AML-193 (cell line): ENCODE measurements at places on chromosomes 1 and 21.
A peak's percentile ranks its signal among the peaks of the same experiment; 100 is the strongest.

GRCh38 chr1:40842207-40842606, 20.0 kb downstream of the CITED4 start:
- DNase-seq = no peak

- no peak for DNase-seq
Observed at GRCh38 chr1:67942274-67942673, 108.2 kb downstream of the DIRAS3 start.

DNA sequence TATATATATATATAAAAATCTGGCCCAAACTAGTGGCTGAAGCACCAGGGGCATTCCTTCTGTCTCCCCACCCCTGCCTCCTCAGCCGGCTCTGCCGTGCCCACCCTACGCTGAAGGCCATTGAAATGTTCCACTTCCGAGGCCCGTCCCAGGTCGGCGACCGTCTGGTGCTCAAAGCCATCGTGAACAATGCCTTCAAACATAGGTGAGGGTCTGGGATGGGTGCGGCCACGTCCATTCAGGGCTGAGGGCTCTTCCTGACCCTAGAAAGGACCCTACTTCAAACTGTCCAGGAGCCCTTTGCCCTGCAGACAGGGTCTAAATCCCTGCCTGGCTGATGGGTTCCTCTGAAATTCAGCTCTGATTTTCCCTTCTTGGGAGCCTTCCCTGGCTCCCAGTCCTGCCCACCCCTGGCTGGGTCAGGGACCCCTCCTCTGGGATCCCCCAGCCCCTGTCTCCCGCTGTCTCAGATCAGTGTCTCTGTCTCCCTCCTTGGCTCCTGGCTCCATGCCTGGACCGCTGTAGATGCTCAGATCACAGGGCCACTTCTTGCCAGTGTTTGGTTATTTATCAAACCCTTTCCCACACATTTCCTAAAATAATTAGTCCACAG, 24.0 kb downstream of the FAM151A start:
- DNase-seq = no peak

DNA sequence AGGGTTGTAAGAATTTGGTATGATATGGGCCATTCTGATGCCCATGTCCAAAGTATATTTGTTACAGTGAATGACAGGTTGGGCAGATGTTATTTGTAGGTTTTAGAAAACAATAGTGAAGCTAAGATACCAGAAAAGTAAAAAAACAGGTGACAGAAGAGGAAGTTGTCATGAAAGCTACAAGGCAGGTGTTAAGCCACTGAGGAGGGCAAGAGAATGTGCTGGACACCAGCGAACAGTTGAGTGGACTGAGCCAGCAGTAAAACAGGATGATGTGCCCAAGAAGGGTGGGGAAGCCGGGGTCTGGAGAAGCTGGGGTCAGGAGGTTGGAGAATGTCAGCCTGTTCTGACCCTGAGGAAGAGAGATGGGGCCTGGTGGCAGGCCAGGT, 83.3 kb downstream of the DTL start:
- no peak for DNase-seq

- peak; percentile 55 for DNase-seq
Observed at GRCh38 chr1:36369061-36369861, 16.5 kb downstream of the STK40 start.

DNA sequence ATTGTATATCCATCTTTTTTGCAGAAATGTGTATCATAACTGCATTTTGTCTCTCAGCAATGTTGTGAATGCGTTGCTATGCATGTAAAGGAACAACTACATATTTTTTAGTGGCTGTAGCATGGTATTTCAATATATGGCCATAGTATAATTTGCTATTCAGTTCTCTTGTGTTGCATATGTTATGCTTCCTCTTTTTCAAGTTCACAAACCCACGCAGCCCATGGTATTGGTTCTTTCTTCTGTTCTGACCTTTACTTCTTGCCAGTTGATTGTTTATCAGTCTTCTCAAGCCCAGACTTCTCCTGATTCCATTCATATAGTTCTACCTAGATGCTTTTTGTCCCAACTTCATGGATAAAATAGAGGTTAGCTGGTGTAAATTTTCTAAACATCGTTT, 6.1 kb downstream of the SLC22A15 start:
- no peak for DNase-seq

- no peak for DNase-seq
Observed at GRCh38 chr1:3905266-3905952, 5.3 kb upstream of the C1orf174 start.

DNA sequence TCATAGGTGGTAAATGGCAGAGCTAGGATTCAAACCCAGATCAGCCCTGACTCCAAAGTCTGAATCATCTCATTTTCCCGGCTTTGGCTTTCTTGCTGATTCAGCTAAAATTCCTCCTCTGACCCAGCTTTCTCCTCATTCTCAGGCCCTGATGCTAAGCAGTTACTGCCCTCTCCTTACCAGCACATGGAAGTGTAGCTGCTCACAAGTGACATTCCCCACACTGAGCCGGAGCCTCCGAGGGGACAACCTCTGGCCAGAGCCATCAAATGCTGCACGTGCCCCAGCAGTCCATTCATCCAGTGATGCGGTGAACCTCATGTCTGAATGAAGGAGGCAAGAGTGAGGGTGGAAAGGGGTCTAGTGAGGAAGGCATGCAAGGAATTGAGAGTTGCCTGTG, 11.1 kb downstream of the ITGA10 start:
- no peak for DNase-seq

DNA sequence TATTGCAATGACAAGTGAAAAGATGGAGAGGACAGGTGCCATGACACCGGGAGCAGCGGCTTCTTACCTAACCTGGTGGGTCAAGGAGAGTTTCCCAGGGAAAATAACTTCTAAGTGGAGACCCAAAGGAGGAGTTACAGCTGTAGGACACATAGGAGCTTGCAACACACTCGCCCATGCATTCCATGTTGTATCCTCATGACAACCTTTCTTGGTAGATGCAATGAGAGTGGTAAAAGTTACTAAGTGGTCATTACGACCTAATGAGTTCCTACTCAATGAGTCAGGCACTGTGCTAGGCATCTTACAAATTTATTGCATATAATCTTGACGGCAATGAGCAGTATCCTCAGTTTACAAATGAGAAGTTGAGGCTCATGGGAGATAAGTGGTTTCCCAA, 119.5 kb upstream of the HOOK1 start:
- DNase-seq = no peak

DNA sequence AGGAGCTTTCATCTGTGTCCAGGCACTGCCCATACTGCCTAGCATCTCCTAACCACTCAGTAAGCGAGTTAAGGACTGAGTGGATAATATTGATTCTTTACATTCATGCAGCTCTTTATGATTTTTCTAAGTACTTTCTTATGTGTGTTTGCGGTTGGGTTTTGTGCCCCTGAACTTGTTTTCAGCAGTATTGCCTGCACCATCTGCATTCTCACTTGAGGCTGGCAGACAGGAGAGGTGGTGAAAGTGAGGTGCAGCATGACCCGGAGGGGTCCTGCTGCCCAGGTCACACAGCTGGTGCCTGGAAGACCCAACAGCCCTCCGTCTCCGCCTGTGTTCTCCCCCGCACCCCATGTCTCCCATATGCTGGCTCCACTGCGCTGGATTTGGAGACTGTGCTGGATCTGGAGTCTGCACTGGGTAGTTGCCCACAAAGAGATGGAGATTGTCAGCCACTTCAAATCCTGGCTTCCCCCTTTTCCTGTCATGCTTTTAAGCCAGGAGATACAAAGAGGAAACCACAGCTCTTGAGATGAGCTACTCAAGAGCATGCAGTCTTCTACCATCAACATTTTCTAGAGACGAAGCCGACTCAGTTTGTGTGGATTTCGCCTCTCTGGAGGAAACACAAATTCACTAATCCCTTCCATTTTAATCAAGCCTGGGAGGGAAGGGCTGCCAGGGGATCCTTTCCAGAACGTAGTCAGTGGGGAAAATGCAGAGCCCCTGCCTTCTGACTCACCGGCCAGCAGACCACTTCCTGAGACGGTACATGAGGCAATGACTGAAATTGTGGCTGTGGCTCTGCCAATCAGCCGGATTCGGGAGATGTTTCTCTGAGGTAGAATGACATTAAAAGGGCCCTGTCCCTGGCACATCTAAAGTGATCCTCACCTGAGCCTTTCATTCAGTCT, 71.7 kb upstream of the ANGPTL1 start:
- DNase-seq = peak; percentile 56
